Spleen (tissue), 13 donors: ENCODE measurements at places on chromosomes 2 and 18. TPM values are rescaled to one million over a fixed set of nuclear protein-coding genes. Genes with fewer than 3 reads are reported as not detected.

Gene CIB4
- not detected for total RNA-seq

Gene TSPYL6
- total RNA-seq: 0.14 TPM

Gene BOLL
- total RNA-seq: not detected

Gene SCN7A
- 1.1 TPM for total RNA-seq

GRCh38 chr2:69177785-69178636 lies 165.0 kb downstream of the ANTXR1 start:
- DNase-seq: peak; percentile 95

DNA sequence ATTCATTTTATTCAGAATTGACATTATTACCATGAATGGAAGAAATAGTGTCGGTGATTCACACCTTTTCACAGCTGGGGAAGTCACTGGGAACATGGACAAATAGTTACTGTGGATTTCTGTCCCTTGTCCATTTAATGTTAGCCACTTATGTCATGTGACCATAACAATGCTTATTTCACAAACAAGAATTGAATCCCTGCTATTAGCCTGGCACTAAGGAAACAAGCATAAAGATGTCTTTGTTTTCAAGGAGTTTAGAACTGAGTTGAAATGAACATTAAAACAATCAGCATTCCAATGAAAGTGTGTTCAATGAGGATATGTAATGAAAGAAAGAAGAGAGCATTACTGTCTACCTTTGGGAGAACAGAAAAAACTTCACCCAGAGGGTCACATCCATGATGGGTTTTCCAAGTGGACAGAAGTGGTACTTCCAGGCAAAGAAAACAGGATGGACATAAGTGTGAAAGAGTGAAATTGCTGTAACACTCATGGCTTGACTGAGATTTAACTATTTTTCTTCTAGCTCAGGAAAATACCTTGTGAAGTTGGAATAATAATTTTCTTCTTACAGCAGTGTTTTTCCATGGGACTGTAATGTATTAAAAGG lies 324.5 kb upstream of the UBE2E3 start:
- no peak for DNase-seq

DNA sequence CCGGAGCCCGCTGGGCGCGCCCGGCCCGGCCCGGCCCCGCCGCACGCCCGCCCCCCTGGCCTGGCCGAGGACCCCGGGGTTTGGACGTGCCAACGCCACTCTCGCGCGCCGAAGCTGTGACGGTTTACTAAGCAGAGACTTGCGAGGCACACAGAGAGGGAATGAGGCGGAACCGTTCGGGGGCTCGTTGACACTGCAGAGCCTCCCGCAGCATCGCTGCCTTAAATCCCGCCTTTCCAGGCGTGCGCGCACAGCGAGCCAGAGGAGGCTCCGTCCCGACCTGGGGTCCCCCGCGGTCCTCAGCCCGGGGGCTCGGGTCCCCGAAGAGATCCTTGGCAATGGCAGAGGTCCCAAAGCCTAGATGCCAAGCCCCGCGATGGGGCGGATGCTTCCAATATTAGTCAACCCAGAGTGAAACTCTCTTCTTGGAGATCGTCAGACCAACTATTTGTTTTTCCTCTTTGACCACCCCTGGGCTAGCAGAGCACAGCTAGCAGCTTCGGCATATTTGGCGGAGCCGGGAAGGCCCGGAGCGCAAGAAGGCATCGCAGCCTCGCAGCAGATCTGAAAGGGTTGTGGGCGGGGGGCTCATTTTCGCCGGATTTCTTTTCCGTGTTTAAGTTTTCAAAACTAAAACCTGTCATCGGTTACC lies at the start of gene ZNF385B:
ZNF385B (minus strand) TSS at position 197 of the 652 bp plus-strand sequence.
- no peak for DNase-seq
